ENCODE measurements at places on chromosomes 6 and 20. TPM values are rescaled to one million over a fixed set of nuclear protein-coding genes. Genes with fewer than 3 reads are reported as not detected.

SALL4 gene
- total RNA-seq = 0.12 TPM

IRAK1BP1 gene
- 4.6 TPM for total RNA-seq

PROKR2 gene
- total RNA-seq = not detected

SLC25A27 gene
- total RNA-seq = not detected

NPEPL1 gene
- total RNA-seq = 30.8 TPM

OGFRL1 gene
- total RNA-seq = 5.2 TPM

CFAP206 gene
- not detected for total RNA-seq

GABRR1 gene
- not detected for total RNA-seq

PRSS35 gene
- not detected for total RNA-seq

PREX1 gene
- 119 TPM for total RNA-seq

PAQR8 gene
- 9.9 TPM for total RNA-seq

AGER gene
- 34.1 TPM for total RNA-seq

FAM162B gene
- not detected for total RNA-seq

NFYA gene
- 33.3 TPM for total RNA-seq

All from T-helper 1 cell treated with Interleukin-12 subunit alpha and Interleukin-12 subunit beta and Interleukin-4 antibody, amounts not matched to agents 30 ng/mL and 1 ng/mL, for 36 hours (primary cell).